ENCODE measurements at places on chromosomes 1 and 21.

- no peak for DNase-seq
Observed at GRCh38 chr1:37131281-37131680, 97.0 kb upstream of the GRIK3 start.

GRCh38 chr1:9384751-9385245 is 92.1 kb downstream of the SPSB1 start:
- DNase-seq: no peak

- no peak for DNase-seq
Observed at GRCh38 chr1:26370591-26371382, 1.8 kb downstream of the ZNF683 start.

- DNase-seq: no peak
Observed at GRCh38 chr1:225700889-225701465, 48.1 kb upstream of the ENAH start.

DNA sequence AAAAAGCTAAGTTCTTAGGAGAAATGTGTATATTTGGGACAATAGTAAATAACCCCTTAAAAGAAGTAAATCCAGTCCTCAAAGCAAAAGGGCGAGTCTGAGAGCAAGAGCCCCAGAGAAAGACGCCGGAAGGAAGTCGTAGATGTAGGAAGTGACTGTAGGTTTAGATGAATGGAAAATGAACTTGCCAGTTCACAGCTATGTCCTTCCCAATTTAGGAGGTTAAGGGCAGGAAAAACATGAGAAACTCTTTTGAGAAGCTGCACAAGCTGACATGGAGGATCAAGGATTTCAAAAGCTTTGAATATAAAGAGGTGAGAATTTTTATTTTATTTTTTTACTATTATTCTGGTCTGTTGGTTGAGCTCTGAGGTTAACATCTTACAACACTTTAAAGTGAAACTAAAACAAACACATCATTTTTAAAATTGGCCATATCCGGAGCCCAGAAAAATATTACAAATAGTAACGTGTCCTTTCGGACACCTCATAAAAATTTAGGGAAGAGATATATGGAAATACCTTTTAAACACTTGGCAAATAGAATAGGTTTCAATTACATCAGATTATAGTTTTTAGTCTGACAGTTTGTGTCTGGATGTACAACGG is 1178.6 kb downstream of the MRPL39 start:
- no peak for DNase-seq

- DNase-seq: no peak
Observed at GRCh38 chr1:243494741-243495431, 239.0 kb downstream of the SDCCAG8 start.

DNA sequence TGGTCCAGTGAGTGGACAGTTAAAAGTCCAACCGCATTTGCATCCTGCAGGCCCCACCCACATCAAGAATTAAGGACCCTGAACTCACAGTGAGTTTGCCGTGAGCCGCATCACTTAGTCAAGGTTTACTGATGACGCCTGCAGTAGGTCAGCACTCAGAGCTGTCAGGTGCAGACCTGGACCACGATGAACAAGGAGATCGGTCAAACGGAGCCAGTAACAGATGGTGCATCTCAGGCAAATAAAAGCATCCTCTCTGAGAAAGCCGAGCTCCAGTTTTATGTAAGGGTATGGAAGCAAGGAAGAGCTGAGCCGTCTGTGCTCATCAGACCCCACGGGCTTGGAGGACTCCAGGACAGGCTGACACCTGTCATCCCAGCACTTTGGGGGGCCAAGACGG is 4.5 kb downstream of the PRDM15 start:
- DNase-seq: no peak

GRCh38 chr1:52237430-52237829 is 95.5 kb downstream of the ZFYVE9 start:
- DNase-seq: no peak

- no peak for DNase-seq
Observed at GRCh38 chr1:245440922-245441321, 286.1 kb downstream of the KIF26B start.

GRCh38 chr1:229025576-229025975 is 245.3 kb upstream of the RAB4A start:
- no peak for DNase-seq

- DNase-seq: no peak
Observed at GRCh38 chr1:66354311-66355201, 179.4 kb upstream of the SGIP1 start.

DNA sequence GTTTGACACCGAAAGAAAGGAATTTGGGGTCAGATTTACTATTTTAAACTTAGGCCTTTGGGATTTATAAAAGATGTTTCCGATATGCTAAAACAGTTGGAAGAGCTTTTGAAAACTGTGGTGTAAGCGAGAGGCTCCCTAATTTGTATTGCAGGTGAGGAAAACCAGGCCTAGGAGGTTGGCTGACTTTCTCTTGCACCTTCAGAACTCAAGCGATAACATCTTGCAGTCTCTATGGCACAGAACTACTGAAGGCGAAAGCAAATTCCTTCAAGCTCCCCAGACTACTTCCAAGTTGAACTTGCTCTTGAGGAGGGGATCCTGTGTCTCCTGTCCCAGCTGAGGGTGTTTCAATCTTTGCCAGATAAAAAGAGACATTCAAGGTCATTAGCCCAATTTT is 685.7 kb downstream of the ADGRL2 start:
- no peak for DNase-seq

- no peak for DNase-seq
Observed at GRCh38 chr1:116287341-116288200, 85.5 kb upstream of the ATP1A1 start.

- peak; percentile 83 for DNase-seq
Observed at GRCh38 chr1:149936992-149937705, 470 bp upstream of the MTMR11 start.

DNA sequence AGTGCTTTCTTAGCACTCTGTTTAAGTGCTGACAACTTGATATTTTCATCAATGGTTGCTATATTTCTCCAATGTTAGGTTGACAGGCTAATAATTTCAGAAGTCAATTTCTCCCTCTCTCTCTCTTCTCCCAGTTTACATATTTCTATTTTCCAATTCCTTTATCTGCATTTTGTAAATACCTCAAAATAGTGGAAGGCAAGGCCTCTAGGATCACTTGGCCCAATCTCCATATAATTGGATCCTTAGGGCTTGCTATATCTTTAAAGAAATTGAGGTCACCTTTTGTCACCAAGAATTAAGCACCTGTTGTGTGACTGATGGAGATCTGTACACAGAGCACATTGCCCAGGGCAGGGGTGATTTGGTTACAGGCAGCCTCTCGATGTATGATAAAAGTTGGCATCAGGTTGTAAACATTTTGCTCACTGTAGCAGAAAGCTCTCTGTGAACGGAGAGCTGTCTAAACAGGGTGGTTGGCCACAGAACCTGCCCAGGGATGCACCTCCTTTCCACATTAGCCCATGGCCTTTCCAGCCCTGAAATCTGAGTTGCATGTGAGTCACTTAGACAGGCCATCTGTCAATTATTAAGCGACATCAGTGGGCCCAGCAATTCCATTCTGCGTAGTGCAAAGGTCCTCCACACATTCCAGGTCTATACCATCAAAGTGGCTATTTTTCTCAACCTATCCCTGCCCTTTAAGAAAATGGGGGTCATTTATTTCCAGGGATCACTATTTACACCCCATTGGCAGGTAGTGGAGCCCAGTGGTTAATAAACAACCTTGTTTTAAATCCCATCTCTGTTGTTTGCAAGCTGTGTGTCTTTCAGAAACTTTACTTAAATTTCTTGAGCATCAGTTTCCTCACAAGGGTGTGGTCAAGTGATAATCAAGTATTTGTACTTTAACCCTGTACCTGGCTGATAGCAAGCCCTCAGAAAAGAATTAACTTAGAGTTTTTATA is 29.1 kb upstream of the IRF2BP2 start:
- no peak for DNase-seq

DNA sequence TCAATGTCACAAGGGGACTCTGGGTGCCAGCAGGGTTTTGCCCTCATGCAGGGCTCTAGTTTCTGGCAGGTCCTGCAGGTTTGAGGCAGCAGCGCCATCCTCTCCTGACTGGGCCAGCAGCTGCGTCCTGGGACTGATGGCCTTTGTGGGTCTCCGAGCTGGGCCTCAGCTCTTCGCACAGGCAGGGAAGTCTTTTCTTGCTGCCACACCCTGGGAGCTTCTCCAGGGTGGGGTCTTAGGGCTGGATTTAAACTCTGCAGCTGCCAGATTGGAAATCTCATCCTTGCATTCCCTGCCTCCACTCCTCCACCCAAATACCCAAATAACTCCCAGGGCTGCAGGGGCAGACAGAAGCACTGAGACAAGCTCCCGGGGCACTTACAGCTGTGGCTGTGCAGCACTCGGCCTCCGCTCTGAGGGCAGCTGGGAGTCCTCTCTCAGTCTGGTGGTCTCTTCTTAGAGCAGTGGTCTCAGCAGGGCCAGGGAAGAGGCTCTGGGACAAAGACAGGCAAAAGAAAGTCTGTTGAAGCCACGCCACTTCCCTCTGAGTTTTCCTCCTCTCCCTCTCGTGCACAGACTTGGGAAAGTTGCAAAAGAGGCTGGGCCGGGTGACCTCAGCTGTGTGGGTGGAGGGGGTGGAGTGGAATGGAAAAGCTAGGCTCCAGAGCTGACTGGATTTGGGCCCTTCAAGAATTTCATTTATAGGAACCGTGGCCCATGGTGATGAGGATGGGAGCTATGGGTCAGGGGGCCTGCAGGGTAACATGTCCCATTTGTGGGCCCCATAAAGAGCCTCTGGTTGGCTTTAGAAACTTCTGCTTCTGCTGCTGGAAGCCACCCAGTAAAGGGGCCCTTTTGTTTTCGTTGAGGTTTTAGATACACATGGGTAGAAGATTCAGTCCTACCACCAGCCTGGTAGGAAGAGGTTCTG is at the start of gene RAB7B:
Gene RAB7B, minus strand, starts transcription at position 525 of the 931 bp plus-strand sequence. CDS start 9,260 bp downstream, outside the sequence.
- no peak for DNase-seq

GRCh38 chr1:109433322-109433721 is 7.1 kb upstream of the PSMA5 start:
- DNase-seq: no peak

- no peak for DNase-seq
Observed at GRCh38 chr1:214440219-214440965, 111.0 kb downstream of the PTPN14 start.
